Smooth muscle cell of the umbilical artery (primary cell): ENCODE measurements at places on chromosomes 7 and 10. TPM values are rescaled to one million over a fixed set of nuclear protein-coding genes. Genes with fewer than 3 reads are reported as not detected.

Gene EZH2
- total RNA-seq: 5.0 and 8.7 TPM in 2 replicates

Gene MMD2
- not detected in 2 replicates for total RNA-seq

Gene CDC14C
- total RNA-seq: not detected in 2 replicates

Gene AGAP4
- total RNA-seq: 3.9 and 6.4 TPM in 2 replicates

Gene MRLN
- not detected in 2 replicates for total RNA-seq

Gene DDC
- total RNA-seq: not detected in 2 replicates

Gene CYP2C18
- total RNA-seq: not detected in 2 replicates

Gene KCNK18
- not detected in 2 replicates for total RNA-seq

Gene CPXM2
- total RNA-seq: 3.6 and 6.8 TPM in 2 replicates

Gene GLI3
- 7.2 and 7.7 TPM in 2 replicates for total RNA-seq

Gene NPC1L1
- under 0.01 TPM in 1 of 2 replicates, not detected in the other for total RNA-seq
